ENCODE measurements at places on chromosomes 11 and 22.

DNA sequence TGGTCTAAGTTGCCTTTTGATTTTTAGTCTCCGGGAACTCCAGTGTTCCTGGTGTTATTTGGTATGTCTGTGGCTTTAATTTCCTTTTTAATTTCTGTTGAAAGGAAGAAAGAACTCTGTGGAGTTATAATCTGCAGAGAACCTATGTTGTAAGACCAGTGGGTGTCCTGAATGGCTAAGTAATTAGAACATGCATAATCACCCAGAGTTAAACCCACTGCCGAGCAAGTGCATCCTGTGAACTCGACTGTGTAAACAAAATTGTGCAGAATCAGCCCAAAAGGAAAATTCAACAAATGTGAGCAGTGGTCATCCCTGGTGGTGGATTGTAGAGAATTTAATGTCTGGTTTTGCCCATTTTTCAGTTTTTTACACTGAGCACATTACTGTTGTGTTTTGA is 162.5 kb downstream of the COMMD9 start:
- DNase-seq: no peak

GRCh38 chr11:128334311-128335044 is 252.9 kb downstream of the ETS1 start:
- no peak for DNase-seq

DNA sequence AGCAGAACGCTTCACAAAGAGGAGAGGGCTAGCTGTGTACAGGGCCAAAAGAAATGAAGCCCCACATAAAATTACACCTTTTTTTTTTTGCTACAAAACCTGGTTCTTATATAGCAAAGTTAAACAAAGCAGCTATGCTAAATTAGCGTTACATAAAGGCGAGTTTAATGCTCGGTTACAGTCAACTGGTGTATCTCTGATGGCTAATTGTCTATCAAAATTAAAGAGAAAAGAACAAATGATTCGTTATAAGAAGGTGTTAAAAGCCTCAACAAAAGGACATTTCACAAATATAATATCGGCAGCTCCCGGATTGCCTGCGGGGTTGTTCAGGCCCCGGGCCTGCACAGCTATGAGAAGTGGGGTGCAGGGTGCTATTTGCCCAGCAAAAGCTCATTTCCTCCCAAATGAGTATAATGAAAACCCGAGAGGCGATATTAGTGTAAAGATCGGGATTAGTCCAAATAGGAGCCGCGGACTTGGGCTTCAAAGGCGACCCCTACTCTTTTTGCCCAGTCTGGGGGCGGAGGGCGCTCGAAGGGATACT is 13.3 kb upstream of the PAX6 start:
- DNase-seq: no peak

- DNase-seq: no peak
Observed at GRCh38 chr11:111819161-111819828, 52.1 kb downstream of the ALG9 start.

DNA sequence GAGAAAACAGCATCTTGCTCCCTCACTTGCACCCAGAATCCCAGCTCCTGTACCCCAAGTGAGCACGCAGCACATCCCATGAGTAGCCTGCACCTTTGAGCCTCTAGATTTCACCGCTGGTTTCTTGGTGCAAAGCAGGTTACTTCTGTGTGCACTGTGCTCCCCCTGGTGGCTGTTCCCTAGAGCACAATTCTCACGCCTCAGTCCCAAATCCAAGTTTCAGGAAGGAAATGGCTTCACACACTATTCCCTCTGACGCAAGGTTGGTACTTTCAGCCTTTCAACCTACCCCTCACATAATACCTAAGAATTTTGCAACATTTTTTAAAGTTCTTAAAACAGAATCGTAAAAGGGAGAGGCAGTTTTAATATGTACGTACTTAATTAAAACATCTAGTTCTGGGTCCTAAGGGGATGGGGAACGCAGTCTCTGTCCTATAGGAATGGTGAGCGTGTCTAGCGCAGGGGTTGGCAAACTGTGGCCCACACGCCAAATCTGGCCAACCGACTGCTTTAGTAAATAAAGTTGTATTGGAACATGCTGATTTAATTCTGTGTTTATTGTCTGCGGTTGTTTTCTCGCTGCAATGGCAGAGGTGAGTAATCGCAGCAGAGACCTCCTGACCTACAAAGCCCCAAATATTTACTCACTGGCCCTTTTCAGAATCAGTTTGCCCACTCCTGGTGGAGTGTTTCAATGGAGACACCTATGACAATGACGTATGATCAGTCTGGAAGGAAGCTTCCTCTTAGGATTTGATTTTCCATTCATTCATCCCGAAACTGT is 27.5 kb downstream of the DHCR7 start:
- DNase-seq: no peak

GRCh38 chr11:121451986-121452608 is at the start of gene SORL1:
Gene SORL1, plus strand, starts transcription at chr11:121452314. Its CDS starts 18 bp downstream, at chr11:121452332.
- peak; percentile 57 for DNase-seq

GRCh38 chr11:30017445-30017895 is 640 bp upstream of the KCNA4 start:
- DNase-seq: no peak

DNA sequence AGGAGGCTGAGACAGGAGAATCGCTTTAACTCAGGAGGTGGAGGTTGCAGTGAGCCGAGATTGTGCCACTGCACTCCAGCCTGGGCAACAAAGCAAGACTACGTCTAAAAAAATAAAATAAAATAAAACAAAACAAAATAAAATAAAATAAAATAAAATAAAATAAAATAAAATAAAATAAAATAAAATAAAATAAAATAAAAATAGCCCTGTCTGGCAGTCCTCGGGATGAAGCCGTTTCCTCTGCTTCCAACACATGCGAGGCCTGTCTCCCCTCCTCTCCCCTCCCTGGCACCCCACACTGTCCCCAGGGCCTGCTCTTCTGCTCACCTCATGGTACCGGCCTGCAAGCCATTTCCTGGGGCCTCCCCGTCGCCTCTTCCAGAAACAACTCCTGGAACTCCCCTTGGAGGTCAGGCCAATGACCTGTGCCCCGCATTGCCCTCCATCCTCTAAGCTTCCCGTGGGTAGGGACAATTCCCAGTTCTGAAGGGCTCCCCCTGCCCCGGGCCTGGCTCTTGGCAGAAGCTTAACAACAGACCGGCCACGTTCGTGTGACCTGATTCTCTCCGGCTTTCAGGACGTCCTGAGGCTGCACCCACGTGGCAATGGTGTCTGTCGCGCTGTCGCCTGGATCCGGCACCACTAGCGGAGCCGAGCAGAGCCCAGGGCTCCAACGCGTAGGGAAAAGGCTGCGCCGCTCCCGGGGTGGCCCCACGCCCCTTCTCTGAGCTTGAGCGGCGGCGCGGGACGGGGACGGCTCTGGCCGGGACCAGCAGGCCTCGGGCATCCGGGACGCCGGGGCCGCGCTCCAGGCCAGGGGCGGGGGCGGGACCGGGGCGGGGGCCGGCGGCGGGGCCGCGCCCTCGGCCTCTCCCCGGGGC is 456 bp upstream of the PARVB start:
- DNase-seq: peak; percentile 67

GRCh38 chr22:29716814-29717545 is 2.8 kb upstream of the CABP7 start:
- DNase-seq: no peak
